Dermis microvascular lymphatic vessel endothelial cell (primary cell): ENCODE measurements at places on chromosomes 5 and 9.

GRCh38 chr5:67496051-67496450 lies 299.5 kb upstream of the CD180 start:
- no peak for DNase-seq

GRCh38 chr5:8034852-8035251 lies 165.9 kb downstream of the MTRR start:
- no peak for DNase-seq

GRCh38 chr5:35482167-35482755 lies 135.4 kb upstream of the SPEF2 start:
- DNase-seq: no peak

- DNase-seq: no peak
Measured at GRCh38 chr5:13956471-13956870, 12.0 kb upstream of the DNAH5 start.

DNA sequence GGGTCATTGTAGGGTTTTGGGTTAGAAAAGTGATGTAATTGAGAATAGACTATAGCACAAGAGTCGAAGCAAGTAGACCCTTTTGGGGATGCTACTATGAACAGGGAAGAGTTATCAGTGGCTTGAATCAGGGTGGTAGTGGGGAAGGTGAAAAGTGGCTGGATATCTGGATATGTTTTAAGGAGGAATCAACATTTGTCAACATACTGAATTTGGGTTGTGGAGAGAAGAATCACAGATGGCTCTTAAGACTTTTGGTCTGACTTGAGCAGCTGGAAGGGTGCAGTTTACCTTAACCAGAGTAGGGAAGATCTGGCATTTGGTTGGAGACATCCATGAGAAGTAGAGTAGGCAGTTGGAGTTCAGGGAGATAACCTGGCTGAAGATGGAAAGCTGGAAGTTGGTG lies 38.5 kb upstream of the FCHO2 start:
- DNase-seq: no peak

DNA sequence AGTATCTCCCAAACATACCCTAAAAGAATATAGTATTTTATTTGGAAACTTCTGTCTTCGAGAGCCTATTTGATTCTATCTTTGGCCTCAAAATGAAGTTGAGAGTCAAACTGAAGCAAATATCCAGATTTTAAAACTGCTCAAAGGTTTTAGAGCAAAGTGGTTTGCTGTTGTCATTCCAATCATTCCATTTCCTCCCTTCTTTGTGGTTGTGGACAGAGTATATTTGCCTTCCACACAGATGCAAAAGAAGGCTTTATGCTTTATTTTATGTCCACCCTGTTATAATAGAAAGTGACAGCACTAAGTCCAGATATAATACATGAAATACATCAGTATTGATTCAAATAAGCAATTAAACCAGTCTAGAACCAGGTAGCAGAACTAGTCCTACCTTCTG lies 12.4 kb downstream of the GZMK start:
- no peak for DNase-seq

DNA sequence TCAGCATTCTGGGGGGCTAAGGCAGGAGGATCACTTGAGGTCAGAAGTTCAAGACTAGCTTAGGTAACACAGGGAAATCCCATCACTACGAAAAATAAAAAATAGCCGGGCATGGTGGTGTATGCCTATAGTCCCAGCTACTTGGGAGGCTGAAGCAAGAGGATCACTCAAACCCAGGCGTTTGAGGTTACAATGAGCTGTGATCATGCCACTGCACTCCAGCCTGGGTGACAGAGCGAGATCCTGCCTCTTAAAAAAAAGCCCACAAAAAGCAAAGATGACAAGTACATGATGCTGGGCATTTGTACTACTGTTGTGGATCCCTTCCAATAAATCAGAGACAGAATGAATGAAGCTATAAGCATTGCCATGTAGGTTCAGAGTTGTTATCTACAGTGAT lies 320.1 kb upstream of the PANK3 start:
- no peak for DNase-seq

DNA sequence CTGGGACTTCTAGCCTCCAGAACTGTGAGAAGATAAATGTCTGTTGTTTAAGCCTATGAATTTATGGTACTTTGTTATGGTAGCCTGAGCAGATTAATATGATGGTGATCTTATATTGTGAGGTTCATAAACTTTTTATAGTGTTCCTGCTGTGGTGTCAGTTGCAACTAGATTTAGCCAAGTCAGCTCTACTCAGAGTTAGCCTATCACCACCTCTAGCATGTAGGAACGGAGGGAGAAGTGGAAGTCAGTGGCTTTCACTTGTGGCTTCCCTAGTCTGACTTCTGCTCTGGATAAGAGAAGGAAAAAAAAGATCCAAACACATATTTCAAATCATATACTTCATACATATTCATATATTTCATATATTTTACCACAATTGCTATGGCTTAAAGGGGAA lies 6.6 kb downstream of the POC5 start:
- DNase-seq: no peak

DNA sequence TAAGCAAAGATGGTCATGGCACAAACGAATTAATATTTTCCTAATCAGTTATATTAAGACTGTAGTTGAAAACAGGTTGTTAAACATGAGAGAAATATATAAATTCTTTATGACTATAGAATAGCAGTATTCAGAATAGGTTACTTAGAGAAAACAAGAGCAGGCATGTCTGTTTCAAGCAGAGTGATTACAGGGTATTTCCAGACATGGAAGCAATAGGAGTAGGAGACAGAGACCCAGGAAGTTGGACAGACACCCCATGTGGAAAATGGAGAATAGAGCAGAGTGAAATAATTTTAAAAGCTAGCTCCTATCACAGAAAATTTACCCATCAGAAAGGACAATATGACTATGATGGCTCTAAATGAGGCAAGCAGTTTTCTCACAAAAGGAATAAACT lies 111.5 kb downstream of the IZUMO3 start:
- no peak for DNase-seq

GRCh38 chr5:172954751-172955159 lies 4.5 kb upstream of the RPL26L1 start:
- DNase-seq: no peak

- no peak for DNase-seq
Measured at GRCh38 chr5:15683332-15683731, 183.4 kb downstream of the FBXL7 start.

GRCh38 chr5:114419959-114420358 lies 58.1 kb downstream of the KCNN2 start:
- no peak for DNase-seq

DNA sequence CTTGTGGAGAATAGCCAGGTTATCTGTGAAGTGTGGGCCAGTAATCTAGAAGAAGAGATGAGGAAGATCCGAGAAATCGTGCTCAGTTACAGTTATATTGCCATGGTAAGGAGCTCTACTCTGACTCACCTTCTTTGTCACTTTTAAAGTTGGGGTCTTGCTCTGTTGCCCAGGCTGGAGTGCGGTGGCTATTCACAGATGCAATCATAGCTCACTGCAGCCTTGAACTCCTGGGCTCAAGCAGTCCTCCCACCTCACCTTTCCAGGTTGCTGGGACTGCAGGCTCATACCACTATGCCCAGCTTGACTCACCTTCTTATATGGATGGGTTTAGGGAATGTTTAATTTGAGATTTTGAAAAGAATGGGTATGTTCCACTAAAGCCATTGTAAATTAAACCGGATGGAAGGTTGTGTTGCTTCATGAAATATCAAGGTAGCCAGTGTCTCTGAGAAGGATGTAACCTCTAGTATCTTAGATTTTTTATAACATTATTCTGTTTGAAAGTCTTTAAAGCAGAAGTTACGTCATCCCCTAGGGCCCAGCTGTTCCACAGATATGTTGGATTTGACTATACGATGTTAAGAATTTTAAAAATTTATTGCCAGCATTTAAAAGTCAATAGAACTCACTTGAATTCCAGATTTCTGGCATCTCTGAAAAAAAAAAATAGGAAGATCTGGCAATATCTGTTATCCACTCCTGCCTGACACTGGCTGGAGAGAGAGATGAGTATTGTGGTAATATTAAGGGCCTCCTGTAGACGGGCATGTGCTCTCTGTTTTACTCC lies 5.1 kb downstream of the CNOT8 start:
- no peak for DNase-seq

- no peak for DNase-seq
Measured at GRCh38 chr5:33363537-33363936, 77.2 kb upstream of the TARS1 start.

- DNase-seq: peak; percentile 28
Measured at GRCh38 chr5:38673671-38674071, 117.2 kb upstream of the LIFR start.

- DNase-seq: no peak
Measured at GRCh38 chr5:107878661-107879060, 207.9 kb upstream of the EFNA5 start.

DNA sequence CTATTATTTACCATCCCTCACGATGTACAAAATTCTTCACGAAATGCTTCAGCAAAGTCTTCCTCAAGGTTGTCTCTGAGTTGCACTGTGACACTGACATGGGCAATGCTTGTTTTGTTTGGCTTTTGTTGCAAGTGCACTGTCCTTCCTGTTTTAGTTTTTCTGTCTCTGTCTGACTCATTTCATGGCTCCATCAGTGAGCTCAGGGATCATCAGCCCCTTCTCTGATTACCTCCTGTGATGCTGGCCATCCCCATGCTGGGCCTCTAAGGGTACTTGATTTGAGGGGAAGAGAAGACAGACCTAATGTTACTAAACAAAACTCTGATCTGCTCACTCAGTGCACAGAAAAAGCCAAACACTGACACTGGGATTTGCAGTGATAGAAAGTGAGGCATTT lies 37.6 kb upstream of the STX17 start:
- no peak for DNase-seq

DNA sequence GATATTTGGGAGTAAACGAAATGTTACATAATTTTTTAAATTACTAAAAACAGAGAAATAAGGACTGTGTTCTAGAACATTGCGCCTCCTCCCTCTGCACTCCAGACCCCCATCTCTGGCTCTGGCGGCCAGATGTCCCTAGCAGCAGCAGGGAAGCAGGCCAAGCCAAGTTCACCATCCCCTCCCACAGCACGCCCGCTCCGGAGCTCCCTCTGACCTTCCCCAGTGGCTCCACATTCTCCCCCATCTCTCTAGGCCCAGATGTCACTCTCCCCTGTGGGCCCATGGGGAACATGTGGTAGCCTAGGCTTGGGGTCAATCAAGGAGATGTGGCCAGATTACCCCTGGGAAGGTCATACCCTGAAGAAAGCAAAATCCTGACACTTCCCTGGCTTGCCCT lies 6.3 kb upstream of the WNK2 start:
- DNase-seq: no peak

GRCh38 chr9:93346231-93347112 lies 105.0 kb upstream of the FAM120A start:
- DNase-seq: no peak

DNA sequence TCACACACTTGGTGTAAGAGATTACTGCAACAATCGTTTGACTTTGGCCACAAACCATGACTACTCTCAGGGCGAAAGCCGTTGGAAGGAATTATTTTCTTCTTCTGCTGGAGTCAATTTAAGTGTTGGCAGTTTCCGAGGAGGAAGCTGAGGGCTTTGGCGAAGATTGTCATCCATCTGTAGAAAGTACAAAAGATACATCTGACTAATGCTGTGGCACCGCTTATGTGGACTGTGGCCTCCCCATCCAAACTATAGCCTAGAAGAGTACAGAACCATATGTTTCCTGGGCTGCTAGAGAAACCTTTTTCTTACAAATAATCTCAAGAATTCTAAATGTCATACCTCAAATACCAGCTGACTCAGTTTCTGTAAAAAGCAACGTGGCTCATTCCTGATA lies 7.4 kb downstream of the MTX3 start:
- DNase-seq: no peak

GRCh38 chr5:29261213-29261612 lies 1932.3 kb upstream of the CDH6 start:
- no peak for DNase-seq

GRCh38 chr9:36345103-36345846 lies 54.8 kb downstream of the RNF38 start:
- peak; percentile 42 for DNase-seq

DNA sequence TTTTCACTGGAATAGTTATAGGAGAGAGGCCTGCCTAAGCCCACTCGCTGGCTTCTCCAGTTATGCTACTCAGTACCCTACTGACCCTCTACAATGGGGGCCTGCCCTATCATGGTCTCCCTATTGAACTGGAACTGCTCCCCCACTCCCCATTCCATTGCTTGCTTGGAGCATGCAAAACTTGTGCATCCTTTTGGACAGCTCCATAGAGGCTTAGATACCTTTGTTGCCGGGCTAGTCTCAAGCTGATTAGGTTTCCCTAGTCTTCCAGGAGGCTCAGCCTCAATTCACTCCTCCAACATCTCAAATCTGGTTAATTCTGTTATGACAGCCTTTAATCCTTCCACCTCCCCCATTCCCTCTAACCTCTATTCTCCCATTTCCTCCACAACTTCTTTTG lies 39.9 kb downstream of the KIF24 start:
- peak; percentile 2 for DNase-seq

- no peak for DNase-seq
Measured at GRCh38 chr5:116516021-116516420, 58.6 kb downstream of the SEMA6A start.

- DNase-seq: no peak
Measured at GRCh38 chr9:34098307-34098706, 28.2 kb downstream of the DCAF12 start.

DNA sequence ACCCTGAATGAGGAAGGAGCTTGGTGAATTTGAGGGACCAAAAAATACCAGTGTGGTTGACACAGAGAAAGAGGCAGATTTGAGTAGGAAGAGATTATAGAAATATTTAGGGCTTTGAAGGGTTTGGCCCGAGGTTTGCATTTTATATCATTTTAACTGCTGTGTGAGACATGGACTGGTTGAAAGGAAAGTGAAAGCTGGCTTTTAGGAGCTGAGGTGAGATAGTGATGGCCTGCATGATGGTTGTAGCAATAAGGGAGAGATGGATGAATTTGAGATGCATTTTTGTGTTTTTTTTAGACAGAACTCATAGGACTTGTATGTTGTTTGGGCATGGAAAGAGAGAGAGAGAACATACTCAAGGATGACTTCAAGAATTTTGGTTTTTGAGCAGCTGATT lies 21.7 kb downstream of the FER start:
- DNase-seq: no peak

GRCh38 chr5:53892224-53892623 lies 331.8 kb downstream of the NDUFS4 start:
- no peak for DNase-seq

DNA sequence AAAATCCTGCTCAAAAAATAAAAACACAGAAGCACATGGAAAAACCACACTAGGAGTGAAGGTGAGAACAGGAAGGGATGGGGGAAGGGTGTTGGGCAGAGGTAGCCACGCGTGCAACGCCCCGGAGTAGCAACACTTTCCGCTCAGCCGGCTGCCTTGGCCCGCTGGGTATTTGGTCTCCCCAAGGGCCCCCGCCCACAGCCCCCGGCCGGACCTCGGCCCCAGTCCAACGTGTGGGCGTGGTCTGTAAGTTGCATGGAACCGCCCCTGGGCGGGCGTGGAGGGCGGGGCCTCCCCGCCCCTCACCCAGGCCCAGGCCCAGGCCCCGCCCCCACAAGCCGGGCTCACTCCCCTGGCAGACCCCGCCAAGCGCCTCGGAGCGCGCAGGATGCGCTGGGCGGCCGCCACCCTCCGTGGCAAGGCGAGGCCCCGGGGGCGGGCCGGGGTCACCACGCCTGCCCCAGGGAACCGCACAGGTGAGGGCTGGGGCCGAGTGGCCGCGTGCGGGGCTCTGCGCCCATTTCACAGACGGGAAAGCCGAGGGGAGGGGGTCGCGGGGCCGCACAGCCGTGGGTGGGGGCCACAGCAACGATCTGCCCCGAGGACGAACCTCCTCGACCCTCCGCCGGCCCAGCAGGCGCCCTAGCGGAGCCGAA lies at the start of gene SUSD3:
Gene SUSD3, plus strand, starts transcription at position 347 of the 656 bp plus-strand sequence. Its CDS starts 42 bp downstream, at position 389.
- DNase-seq: peak; percentile 32
